Stimulated activated CD4-positive, alpha-beta T cell treated with anti-CD3 and anti-CD28 coated beads, Interleukin-1b, Interleukin-23, amount 100 ng/mL, for 24 hours (primary cell): ENCODE measurements at places on chromosomes 7 and 10.

DNA sequence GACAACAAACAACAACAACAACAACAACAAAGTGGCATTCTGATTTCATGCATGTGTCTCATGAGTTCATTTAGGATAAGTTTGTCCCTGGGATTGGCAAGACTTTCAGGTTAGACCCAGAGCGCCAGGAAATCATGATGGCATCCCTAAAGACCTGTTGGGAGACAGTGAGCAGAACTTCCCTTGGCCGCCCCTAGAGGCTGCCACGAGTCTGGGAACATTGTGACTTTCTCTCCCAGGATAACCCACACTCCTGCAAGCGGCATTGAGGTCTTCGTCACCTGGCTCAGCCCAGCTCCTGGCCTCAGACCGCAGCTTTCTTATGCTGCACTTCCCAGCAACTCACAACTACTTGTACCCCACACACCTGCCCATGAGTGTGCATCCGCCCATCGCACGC lies 80.5 kb upstream of the RNF32 start:
- no peak for DNase-seq

DNA sequence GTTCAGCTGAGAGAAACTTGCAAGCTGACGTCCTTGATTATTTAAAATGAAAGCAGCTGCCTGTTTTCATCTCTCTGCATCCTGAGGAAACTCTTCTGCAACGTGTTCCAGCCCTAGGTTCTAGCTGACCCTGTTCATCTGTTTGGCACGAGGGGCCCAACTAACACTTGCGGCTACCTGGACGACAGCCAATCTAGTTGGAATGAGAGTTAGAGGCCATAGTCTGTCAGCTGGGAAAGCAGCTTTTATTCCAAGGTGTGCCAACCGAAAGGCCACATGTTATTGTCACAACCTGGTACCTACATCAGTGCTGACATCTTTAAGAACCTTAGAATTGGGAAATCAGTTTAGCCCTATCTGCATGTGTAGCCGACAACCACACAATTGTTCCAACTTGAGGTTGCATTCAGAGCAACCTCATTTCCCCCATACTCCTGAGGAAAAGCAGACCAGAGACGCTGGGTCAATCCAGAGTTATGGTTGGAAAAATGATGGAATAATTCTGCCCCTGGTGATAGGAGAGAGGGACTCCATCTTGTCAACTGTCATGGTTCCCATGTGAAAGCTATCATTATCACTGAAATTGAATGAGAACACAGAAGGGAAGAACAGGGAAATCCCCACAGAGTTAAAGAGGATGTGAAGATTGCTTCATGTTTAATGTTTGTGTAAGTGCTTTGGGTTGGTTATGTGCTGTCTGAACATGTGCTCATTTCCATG lies 121.6 kb downstream of the EGFR start:
- DNase-seq: no peak

DNA sequence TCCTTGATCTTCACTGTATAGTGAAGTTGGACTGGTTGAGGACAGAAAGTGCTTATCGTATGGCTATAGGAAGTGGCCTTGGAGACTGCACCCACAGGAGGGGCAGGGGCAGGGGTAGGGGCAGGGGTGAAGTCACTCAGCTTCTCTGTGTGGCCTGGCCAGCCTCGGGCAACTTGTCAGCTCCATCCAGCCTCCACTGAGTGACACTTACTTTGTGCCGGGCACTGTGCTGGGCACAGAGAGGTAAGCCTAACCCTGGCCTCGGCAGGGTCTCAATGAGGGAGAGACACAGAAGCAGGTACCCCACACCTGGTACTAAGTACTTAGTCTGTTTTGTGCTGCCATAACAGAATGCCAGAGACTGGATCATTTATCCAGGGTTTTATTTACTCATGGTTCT lies 99.3 kb upstream of the CTBP2 start:
- DNase-seq: no peak

DNA sequence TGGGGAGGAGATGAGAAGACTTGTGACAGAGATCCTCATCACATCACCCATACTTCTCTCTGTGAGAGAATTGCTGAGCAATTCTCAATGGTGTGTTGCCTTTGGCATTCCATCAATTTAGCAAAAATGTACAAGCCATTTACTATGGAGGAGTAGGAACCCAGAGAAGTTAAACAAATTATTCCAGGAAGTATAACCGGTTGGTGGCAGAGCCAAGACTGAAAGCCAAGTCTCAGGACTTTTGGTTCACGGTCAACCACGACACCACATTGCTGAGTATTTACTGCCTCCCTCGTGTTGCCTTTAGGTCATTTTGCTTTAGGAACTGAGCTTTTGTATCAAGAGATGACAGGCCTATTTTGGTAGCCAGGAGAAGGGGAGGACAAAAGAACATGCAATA lies 88.0 kb upstream of the ELMO1 start:
- no peak for DNase-seq

GRCh38 chr10:132743925-132744490 lies 41.9 kb downstream of the NKX6-2 start:
- no peak for DNase-seq

DNA sequence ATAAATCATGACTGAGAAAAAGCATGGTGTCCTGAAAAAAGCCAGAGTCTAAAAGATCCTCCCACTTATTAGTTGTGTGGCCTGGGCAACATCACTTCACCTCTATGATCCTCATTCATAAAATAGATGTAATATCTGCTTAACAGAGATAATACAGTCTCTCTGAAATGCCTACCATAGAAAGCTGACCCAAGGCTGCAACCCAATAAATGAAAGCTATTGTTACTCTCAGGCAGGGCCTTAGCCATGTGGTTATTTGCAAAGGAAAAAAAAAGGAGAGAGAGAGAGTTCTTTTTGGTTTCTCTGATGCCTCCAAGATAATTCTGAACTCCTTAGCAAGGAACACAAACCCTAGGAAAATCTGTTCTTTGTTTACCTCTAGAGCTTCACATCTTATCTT lies 7.9 kb downstream of the FAM13C start:
- DNase-seq: no peak

DNA sequence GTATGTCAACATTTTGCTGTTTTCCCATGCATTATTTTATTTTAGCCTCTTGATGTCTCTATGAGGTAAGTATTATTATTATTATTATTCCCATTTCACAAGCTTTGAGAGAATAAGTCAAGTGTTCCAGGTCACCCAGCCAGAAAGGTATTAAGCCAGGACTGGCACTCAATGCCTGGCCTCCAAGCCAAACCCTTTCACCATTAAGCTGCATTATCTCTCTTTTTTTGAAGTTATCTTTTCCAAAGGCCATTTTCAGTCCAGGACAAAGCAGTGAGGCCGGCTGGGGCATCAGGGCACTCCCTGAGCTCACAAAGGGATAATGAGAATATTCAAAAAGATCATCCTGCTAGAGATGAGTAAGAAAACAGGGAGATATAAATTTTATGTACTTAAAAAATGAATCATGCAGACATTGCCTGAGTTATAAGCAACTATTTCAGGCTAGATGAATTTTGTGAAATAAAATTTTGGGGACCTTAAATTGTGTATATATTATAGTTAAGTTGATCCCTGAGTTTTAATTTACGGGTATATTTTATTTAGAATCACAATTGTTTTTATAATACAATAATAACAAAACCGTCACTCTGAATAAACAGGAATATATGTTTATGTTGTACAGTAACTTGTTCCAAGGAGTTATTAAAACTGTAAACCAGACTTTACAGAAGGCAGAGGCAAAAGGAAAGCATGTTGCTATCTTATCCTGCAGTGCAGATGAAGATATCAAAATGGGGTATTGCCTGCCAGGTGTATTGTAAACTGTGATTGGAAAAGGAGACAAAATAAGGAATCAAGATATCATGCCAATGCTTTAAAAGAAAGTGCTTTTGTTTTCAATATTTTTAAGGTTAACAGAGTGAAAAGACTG lies 51.3 kb upstream of the CAV2 start:
- no peak for DNase-seq

DNA sequence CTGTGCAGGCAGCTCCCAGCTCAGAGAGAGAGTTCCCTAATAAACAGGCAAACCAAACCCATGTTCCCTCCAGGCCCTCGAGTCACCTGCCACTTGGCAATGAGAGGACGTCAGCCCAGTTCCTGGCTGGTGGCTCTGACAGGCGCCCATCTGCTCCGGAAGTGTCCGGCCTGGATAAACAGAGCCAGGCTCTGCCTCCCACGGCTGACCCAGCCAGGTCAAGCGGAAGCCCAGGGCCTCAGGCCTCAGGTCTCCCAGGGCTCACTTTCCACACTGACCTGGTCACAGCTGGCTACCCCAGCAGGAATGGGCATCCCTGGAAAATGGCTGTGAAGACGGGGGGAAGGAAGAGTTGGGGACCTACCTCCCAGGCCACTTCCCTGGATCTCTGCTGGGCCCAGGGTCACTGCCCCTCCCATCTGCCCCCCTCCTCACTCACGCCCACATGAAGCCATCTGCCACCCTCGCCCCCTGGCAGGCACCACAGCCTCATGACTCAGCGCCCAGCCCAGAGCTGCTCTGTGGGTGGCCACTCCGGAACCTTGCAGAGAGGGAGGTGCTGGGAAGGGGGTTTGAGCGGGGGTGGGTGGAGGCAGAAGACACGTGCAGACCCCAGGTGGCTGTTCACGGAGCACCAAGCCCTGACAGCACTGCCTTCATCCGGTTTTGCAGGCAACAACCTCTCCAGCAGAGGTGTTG lies 37.4 kb upstream of the DUSP5 start:
- no peak for DNase-seq

- no peak for DNase-seq
These were observed 74.2 kb upstream of the ZPBP start for GRCh38 chr7:50166997-50167965.

DNA sequence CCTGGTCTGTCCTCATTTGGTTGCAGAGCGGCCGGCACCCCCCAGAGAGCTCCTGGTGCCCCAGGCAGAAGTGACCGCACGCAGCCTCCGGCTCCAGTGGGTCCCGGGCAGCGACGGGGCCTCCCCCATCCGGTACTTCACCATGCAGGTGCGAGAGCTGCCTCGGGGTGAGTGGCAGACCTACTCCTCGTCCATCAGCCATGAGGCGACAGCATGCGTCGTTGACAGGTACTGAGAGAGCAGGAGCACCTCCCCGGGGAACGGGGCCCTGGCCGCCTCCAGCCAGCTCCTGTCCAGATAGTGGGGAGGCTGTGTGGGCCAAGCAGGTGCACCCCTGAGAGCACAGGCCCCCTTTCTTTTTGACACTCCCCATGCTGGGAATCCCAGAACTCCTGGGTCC lies 532.9 kb upstream of the FOXK1 start:
- no peak for DNase-seq

GRCh38 chr10:7486528-7486927 lies 75.7 kb upstream of the SFMBT2 start:
- no peak for DNase-seq

GRCh38 chr10:87518937-87519336 lies 14.2 kb downstream of the MINPP1 start:
- no peak for DNase-seq

- no peak for DNase-seq
These were observed 348.7 kb upstream of the LRGUK start for GRCh38 chr7:133778472-133778871.

DNA sequence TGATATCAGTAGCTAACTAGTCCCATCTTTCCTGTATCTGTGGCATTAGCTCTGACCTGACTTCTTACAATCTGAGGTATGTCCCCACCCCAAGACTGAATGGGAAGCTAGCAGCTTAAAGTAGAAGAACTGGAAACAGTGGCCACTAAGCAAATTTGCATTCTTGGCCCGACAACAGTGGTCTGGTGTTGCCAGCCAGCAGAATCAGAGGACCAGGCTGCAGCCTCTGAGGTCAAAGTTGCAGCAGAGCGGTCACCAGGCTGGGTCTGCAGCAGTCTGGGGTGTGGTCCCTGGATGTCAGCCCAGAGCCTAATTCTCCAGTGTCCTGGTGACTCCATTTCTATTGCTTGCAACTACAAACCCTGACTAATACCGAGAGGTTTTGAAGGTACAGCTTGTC lies 26.3 kb downstream of the FAM107B start:
- DNase-seq: no peak

DNA sequence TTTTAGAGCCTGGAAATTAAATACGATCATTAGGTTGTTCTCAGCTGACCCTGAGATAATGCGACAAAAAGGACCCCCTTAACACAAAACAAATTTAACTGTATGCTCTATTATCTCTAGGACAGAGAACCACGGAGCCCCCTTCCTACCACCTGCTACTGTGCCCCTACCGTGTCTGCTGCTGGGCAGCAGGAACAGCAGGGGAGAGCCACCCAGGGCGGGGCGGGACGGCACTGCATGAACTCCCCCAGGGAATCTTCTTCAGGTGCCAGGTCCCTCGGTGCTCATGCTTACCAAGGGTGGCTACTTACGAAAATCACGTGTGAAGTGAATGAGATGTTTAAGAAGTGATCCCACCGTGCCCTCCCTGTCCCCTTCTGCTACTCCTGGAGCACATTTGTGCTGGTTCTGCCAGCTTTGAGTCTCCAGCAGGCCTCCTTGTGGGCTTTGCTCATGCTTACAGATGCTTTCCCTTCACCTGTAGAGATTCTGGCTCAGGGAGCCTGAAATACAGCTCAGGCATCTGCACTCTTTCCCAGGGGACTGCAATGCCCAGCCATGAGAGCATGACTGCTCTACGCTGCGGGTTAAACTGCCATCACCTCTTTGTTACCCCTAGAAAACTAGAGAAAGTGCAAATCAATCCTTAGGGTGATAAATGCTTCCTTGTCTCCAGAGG lies 59.9 kb downstream of the MRPL32 start:
- no peak for DNase-seq

- DNase-seq: no peak
These were observed 57.1 kb downstream of the AMPH start for GRCh38 chr7:38574086-38574485.

GRCh38 chr10:110641256-110641655 lies 2.9 kb upstream of the RBM20 start:
- no peak for DNase-seq

- DNase-seq: no peak
These were observed 58.6 kb upstream of the LOXL4 start for GRCh38 chr10:98326621-98327027.

DNA sequence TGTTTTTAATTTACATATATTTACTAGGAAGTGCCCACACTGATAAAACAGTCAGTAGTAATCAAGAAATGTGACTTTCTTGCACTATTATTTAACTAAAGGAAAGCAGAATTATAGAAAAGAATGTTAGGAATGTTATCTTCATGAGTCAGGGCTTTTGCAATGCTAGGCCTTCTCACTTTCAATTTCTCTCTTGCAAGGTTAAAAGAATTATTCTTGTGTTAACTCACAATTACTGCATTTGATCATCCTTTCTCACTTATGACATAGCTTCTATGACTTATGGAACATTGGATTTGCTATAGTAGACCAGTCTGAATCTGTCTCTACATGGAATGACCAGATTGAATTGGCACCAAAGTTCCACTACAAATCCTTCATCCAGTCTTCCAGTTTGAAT lies 192.4 kb downstream of the SDK1 start:
- DNase-seq: no peak

GRCh38 chr10:103896225-103896624 lies 21.8 kb downstream of the STN1 start:
- no peak for DNase-seq

DNA sequence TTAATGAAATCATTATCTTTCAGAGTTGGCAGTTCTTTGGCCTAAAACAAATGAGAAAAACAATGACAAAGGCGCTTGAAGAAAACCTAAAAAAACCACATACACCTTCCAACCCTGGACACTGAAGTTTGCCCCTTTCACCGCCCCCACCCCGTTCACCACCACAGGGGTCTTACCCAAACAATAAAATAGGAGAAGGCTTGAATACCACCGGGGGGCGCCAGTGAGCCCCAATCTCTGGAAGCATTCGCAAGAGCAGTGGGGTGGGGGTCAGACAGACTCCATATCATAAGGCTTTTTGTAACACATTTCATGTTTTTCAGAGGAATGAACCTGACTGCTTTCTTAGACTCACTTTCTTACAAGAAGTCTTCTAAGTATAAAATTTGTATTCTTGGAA lies 163.6 kb downstream of the PIP4K2A start:
- peak; percentile 51 for DNase-seq
